HFFc6 (cell line): ENCODE measurements at places on chromosomes 11 and 22. TPM values are rescaled to one million over a fixed set of nuclear protein-coding genes. Genes with fewer than 3 reads are reported as not detected.

DNA sequence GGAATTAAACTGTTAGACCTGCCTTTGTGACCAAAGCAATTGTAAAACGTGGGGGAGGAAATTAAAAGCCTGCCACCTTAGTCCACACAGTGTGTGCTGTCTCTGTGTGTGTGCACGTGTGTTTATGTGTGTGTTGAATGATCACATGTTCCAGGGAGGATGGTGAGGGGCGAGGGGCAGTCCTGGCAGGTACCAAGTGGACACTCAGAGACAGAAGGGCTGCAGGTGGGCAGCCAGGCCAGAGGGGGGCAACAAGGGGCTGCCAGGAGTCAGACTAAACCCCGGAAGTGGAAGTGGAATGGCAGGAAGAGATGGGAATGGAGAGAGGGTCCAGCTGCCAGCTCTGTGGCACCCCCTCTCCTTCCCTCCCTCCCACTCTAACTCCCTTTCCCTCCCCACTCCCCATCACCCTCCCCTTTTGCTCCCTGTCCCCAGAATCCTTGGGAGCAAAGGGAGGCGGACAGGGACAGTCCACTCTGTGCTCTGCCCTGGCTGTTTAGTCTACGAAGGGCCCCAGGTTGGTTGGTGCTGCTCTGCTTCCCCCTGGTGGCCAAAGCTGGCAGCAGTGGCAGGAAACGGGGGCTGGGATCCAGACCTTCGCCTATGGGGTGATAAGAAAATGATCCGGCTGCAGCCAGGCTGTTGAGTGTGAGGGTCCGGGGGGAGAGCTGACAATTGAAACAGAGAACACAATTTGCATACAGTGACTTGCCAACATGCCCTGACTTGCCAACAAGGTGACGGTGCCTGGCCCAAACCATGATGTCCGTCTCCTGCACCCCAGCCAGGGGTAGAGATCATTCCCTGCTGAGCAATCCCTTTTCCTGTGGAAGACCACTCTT, 24.4 kb downstream of the P2RY2 start:
- peak; percentile 64 for DNase-seq

DNA sequence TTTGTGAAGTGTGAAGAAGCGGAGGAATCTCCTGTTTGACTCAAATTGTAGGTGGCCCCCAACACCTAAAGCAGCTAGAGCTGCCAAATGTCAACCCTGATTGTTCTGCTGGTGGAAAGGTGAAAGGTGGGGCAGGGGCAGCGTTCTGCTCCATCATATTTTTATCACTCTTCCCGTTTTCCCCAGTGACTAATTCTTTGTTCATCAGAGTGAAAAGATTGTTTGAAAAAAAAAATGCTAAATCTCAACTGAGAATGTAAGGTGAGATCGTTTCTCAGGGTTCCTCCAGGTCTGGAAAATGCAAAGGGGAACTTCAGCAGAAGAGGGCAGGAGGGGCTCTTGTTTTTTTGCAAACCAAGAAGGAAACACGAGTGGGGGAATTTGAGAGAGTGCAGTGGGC, 137.7 kb downstream of the MN1 start:
- no peak for DNase-seq

The GLB1L3 gene
- not detected in 3 replicates for total RNA-seq

The TRIM49 gene
- not detected in 3 replicates for total RNA-seq

GRCh38 chr11:118532852-118533768, 2.1 kb downstream of the TMEM25 start:
- DNase-seq = no peak

GRCh38 chr11:11289669-11290068, 63.4 kb downstream of the CSNK2A3 start:
- DNase-seq = no peak

DNA sequence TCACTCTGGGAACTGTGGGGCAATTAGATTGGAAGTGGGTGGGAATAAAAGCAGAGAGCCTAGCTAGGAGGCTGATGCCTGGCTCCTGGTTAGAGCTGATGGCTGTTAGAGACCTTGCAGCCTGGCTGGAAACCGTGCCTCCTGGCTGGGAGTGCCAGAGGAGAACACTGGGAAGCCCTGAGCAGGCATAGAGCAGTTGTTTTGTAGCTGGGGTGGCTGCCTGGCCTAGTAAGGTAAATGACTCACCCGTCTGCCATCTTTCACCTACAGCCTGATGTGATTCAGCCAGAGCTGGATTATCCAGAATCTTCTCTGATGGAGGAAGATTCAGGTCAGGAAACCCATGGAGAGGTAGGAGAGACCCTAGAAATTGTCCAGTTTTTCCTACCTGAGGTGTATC, 6.1 kb downstream of the UQCR10 start:
- DNase-seq = peak; percentile 52

DNA sequence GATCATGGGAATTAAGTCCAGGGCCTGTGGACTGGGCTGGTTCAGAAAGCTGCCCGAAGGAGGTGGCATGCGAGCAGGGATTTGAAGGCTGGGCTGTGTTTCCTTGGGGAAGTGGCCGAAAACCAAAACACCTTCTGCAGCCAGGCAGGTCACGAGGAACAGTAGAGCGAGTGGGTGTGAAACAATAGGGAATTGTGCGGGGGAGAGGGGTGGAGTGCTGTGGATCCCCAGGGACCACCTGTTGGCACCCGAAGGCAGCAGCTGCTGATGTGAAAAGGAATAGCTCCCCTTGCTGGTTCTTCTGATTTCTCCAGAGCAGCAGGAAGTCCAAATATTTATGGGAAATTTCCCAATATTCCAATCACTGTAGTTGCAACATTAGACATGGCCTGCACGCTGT, 24.6 kb downstream of the TP53I11 start:
- DNase-seq = no peak

DNA sequence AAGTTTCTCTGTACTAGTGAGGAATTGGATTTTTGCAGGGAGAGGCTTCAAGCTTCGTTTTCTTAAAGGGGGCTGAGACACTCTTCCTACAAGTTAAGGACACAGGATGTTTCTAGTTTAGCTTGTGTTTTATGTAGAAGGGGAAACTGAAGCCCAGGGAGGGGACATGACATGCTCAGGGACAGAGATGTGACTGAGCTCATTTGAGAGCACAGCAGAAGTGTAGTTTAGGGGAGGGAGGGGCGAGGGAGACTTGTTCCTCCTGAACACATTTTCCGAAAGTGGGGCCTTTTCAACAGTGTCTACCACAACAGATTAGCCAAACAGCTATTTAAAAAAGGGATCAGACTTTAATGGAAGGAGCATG, 148.1 kb downstream of the FBXO7 start:
- DNase-seq = no peak

The TSKU gene
- 9.5 to 10.7 TPM (median 10.5 TPM) in 3 replicates for total RNA-seq

DNA sequence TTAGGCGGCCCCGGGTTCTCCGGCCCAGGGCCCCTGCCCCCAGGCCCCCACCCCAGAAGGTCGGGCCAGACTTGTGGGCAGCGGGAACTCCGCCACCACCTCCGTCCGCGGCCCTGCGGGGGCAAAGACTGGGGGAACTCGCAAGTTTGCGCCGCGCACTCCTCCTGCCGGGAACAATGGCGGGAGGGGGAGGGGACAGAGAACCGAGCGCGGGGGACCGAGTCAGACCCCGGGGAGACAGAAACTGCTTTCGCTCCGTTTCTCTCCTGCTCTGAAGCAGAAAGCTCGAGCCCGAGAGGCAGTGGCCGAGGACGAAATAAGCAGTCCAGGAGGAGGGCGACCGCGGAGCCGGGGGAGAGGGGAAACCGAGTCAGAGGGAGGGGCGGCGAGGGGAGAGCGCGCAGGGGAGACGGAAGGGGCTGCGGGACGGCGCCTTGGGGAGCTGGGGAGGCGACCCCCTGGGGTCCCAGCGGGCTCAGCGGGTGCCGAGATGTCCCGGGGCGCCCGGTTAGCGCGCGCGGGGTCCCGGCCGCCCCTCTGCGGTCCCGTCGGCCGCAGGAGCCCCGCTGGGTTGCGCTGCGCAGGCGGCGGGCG, 555 bp downstream of the TP53I11 start:
- no peak for DNase-seq

DNA sequence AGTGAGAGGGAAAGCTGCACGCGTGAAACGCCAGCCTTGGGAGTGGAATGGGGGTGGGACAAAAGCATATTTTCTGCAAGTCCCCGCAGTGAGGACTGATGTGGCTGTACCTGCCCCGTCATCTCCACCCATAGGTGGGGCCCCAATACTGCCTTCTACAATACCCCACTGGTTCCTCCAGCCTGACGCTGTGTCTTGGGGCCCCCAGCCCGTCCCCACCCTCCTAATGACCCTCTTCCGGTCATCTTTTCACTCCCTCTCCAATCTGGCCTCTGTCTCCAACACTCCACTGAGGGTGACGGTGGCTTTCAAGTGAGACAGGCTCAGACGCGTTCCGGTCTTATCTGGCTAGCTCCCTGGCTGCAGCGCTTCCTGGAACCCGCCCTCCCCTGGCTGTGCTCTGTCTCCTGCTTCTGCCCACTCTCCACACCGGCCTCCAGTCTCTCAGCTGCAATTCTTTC, 104.2 kb downstream of the MICAL3 start:
- DNase-seq = no peak

The TTLL12 gene
- 38.4 to 44.7 TPM (median 38.7 TPM) in 3 replicates for total RNA-seq

- no peak for DNase-seq
These were observed 16.4 kb downstream of the PRR5 start for GRCh38 chr22:44718418-44718817.

The ZP1 gene
- total RNA-seq = not detected in 2 replicates

The SPI1 gene
- total RNA-seq = not detected in 3 replicates

The OR8G5 gene
- total RNA-seq = not detected in 3 replicates

- DNase-seq = no peak
These were observed 79.9 kb upstream of the BARX2 start for GRCh38 chr11:129295746-129296145.

The TRIM22 gene
- 84.3 to 119 TPM (median 115 TPM) in 3 replicates for total RNA-seq

The CCDC73 gene
- total RNA-seq = not detected in 3 replicates

GRCh38 chr11:103798446-103798845, 238.0 kb upstream of the DDI1 start:
- DNase-seq = no peak

DNA sequence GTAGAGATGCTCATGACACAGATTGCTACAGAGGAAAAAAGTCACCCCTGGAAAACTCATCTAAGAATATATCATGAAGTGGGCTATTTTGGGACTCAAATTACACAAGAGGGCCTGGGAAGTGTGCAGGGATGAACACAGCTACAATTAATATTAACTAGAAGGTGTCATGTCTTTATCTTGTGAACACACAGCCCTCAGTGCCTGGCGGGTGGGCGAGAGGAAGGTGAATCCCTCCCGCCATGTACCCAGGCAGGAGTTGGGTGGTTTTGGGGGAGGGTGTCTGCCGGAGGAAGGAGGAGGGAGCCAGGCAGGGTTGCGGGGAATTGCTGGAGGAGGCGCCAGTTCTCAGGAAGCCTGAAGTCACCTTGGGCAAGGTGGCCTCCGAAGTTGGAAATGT, 5.1 kb upstream of the FAM83F start:
- no peak for DNase-seq

- peak; percentile 31 for DNase-seq
These were observed 44.4 kb downstream of the INSC start for GRCh38 chr11:15159085-15159484.

The OR56A1 gene
- total RNA-seq = not detected in 3 replicates

The IRAG1 gene
- total RNA-seq = 37.6 to 66.3 TPM (median 40.7 TPM) in 3 replicates

GRCh38 chr11:104672897-104673296, 225.4 kb downstream of the CASP12 start:
- DNase-seq = no peak

The BAIAP2L2 gene
- total RNA-seq = not detected in 3 replicates

DNA sequence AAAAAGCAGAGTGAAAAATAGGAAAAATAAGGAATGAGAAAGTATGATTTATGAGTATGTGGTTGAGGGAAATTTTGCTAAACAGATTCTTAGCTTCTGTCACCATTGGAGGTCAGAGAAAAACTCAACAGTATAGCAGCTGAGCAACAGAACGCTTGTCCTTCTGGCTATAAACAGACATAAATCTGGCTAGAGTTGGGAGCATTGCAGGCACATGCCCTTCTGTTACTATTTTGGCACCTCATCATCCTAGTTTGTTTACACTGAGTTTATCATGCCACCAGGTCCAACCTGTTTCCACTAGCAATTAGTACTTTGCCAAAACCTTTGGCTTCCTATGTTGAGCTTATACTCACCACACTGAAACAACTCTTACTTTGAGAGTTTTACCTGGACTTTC, 6.9 kb downstream of the UBE4A start:
- DNase-seq = no peak

GRCh38 chr11:43810929-43811596, 69.6 kb upstream of the ALKBH3 start:
- no peak for DNase-seq

- no peak for DNase-seq
These were observed 702.9 kb downstream of the DLG2 start for GRCh38 chr11:84924154-84924692.

The SYNGR1 gene
- total RNA-seq = 18.8 to 20.2 TPM (median 19.7 TPM) in 3 replicates

The KCNE3 gene
- total RNA-seq = not detected in 3 replicates

DNA sequence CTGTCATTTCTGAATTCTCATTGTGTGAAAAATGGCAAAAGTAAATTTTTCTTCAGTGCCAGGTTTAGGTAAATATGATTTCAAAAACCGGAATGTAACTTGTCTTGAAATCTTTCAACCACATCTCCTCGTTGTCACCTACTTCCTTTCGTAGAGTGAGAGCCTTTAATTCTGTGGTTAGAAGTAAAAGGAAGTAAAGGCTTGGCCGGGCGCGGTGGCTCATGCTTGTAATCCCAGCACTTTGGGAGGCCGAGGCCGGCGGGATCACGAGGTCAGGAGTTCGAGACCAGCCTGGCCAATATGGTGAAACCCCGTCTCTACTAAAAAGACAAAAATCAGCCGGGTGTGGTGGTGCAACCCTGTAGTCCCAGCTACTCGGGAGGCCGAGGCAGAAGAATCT, 29.8 kb downstream of the SGSM3 start:
- DNase-seq = no peak

The SAA1 gene
- total RNA-seq = 0.55 TPM in 1 of 3 replicates, not detected in the others

DNA sequence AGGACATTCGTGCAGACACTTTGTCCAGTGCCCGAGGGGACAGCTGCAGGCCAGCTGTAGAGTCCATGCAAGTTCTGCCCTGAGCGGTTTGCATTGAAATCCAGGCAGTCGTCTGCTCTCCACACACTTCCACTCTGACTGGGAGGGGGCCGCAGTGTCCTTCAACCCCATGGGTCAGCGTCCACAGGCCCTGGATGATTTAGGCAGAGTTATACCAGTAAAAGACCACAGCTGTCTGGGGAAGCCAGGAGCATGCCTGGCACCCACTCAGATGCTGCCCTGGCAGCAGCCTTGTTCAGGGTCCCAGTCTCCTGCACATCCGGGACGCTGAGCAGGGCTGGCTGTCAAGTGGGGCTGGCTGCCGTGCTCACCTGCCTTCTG, 26.5 kb downstream of the KRTAP5-5 start:
- DNase-seq = no peak

The LMF2 gene
- 107 to 124 TPM (median 110 TPM) in 3 replicates for total RNA-seq

The IGLL5 gene
- not detected in 3 replicates for total RNA-seq

The IL10RA gene
- total RNA-seq = not detected in 3 replicates

GRCh38 chr11:3380706-3381545, 2.0 kb upstream of the ZNF195 start:
- peak; percentile 22 for DNase-seq

The LMNTD2 gene
- total RNA-seq = 1.1 to 1.7 TPM (median 1.2 TPM) in 3 replicates
